ENCODE measurements at places on chromosomes 7 and 10.

DNA sequence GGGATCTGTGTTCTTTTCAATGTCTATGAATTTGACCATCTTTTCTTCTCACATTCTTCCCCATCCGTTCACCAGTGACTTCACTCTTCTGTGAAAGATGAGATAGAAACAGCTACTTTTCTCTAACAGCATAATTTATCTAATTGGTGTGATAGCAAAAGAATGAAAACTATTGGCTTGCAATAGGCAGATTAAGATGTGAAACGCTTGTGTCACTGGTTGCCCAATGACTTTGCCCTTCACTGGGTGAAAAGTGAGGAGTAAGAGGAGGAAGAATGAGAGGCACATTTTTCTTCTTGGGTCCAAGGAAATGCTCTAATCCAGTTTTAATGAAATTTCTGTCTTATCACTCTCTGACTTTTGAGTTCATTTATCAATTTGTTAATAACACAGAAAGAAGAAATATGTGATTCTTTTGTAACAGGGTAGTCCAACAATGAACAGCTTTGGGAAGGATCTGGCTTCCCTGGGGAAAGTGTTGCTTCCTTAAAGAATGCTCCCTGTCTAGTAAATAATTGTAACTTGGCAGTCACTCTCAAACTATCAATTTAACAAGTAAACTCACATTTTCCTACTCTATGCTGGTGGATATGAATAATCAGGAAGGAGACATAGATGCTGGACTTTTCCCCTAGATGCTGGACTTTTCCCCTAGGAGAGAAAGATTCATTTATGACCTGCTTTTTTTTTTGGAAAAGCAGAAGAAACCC, 35.1 kb downstream of the BET1 start:
- no peaks in the 10 kb centered on the region for H3K4me1 ChIP-seq
- no peaks in the 10 kb centered on the region for H3K27me3 ChIP-seq
- DNase-seq = no peak
- H3K27ac ChIP-seq = no peak overlapping the region
- no peaks in the 10 kb centered on the region for H3K36me3 ChIP-seq

DNA sequence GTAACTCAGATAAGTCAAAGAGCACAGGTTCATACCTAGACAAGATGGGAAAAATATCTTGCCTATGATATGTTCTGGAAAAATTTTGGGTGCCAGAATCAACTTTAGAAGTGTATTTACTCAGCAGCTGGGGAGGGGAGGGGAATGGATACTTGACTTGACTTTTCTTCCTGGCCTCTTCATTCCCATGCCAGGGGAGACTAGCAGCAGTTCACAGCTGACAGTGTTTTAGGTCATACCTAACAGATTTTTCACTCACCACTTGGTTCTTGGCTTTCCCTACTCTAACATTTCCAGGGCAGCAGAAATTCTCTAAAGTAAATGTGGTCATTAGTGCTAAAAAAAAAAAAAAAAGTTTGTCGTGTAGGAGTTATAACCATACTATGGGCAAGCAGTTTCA, 46.3 kb downstream of the TAS2R16 start:
- H3K36me3 ChIP-seq = no peaks in the 10 kb centered on the region
- H3K27ac ChIP-seq = no peak overlapping the region
- no peak overlapping the region for H3K4me3 ChIP-seq

DNA sequence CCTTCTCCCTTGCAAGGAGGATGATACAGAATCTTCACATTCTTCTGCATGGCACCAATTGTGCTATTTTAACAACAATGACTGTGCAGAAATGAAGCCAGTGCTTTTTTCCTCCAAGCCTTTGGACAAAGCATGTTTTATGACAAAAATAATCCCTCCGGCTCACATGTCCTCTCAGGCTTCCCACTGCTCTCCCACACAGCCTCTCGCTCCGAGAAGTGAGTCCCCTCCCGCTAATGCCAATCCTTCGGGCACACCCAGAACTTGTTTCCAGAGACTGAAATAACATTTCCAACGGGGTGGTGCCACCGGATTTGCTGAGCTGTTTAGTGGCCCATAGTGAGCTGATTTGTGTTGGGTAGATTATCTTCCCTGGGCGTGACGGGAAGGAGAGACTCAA, 35.8 kb downstream of the RBM17 start:
- no peaks in the 10 kb centered on the region for H3K36me3 ChIP-seq
- peaks cover 11% of the 10 kb centered on the region for H3K4me1 ChIP-seq
- H3K4me3 ChIP-seq = no peak overlapping the region

DNA sequence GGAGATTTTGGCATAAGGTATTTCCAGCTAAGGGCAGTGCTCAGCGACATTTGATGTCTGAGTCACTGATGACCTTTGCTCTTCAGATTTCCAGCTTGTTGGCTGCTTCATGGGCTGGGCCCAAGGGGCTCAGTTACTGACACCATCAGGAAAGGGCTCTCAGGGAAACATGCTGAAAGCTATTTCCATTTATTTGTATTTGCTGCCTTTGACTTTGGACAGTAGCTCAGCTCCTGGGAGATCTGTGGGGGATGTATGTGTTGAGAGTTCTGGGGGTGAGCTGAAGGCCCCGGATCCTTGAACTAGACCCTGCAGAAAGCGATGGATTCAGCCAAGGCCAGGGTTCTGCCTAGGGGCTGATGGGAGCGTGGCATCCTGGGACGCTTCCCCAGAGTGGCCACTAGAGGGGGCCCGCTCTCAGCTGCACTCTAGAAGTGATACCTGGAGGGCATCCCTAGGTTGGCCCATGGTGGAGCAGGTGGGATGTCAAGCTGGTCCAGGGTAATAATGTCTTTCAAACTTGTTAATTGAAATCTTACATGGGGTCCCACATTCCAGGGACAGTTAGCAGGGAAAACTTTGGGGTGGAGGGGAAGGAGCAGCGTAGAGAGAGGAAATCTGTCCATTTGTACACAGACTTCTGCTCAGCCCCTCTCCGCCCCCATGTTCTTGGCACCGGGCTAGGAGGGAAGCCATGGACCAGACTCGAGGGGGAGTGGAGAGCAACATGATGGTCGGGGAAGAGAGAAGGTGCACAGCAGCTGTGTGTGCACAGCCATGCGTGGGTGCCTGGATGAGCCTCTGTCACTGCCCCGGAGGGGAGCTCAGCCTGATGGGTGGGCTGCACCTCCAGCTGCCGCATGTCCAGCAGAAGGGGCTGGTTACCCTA, 3.0 kb upstream of the BTBD16 start:
- H3K27me3 ChIP-seq = no peaks in the 10 kb centered on the region
- no peak overlapping the region for H3K27ac ChIP-seq
- no peak overlapping the region for H3K4me3 ChIP-seq
- DNase-seq = peak; percentile 62
- H3K4me1 ChIP-seq = no peaks in the 10 kb centered on the region

GRCh38 chr7:128112018-128112780, 81.0 kb upstream of the LRRC4 start:
- DNase-seq = no peak
- H3K27ac ChIP-seq = no peak overlapping the region
- H3K4me1 ChIP-seq = no peaks in the 10 kb centered on the region

DNA sequence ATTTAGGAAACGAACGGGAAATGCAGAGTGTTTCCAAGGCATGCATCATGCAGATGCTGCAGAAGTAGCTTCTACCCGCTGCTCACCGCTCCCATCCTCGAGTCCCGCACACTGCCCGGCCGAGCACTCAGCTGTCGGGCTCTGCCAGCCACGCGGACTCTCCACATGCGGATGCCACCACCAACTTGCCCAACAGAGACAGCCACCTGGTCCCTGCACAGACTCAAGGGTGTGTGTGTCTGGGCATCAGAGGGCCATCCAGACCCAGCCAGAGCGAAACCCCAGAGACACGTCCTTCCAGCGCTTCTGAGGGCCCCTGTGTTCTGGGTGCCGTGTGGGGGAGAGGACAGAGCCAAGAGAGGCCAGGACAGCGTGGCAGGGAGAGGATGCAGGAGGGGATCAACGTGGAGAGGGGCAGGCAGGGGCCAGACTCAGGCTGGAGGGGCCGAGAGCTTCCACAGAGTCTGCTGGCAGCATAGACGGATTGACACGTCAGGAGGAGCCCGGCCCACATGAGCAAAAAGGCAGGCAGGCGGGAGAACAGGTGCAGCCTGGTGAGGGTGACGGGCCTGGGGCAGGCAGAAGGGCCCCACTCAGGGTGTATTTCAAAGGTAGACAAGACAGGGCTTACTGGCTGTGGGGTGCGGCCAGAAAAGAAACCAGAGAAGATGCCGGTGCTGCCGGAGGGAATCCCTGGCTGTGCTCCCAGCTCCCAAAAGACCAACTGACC, 18.3 kb downstream of the GPER1 start:
- H3K4me1 ChIP-seq = peaks cover 4% of the 10 kb centered on the region
- no peak overlapping the region for H3K4me3 ChIP-seq
- H3K27ac ChIP-seq = no peak overlapping the region
- no peak for DNase-seq

GRCh38 chr10:97650726-97651125, 10.3 kb downstream of the PI4K2A start:
- H3K4me3 ChIP-seq = no peak overlapping the region
- H3K27ac ChIP-seq = no peak overlapping the region
- DNase-seq = no peak
- peaks cover 7% of the 10 kb centered on the region for H3K36me3 ChIP-seq
- H3K27me3 ChIP-seq = no peaks in the 10 kb centered on the region

GRCh38 chr10:69800109-69800508, 1.6 kb upstream of the COL13A1 start:
- H3K4me3 ChIP-seq = no peak overlapping the region
- peaks cover 26% of the 10 kb centered on the region for H3K27me3 ChIP-seq
- DNase-seq = peak; percentile 84
- no peak overlapping the region for H3K27ac ChIP-seq
- no peaks in the 10 kb centered on the region for H3K36me3 ChIP-seq

DNA sequence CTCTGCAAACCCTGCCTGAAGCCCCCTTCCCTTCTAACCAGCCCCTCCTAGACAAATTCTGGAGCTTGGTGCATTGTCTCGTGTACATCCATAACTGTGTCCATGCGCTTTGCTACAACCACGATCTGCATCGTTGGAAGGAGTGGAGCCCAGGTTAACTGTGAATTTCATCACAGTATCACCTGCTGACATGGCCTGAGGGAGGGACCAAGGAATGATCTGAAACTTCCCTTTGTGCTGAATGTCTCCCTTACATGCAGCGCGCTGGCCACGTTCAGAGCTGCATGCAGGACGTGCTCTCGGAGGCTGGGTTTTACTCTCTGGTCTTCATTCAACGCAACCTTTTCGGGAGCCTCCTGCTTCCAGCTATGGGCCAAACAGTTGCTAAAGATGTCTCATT, 222.3 kb downstream of the CUX1 start:
- H3K27me3 ChIP-seq = no peaks in the 10 kb centered on the region
- no peak overlapping the region for H3K4me3 ChIP-seq
- H3K27ac ChIP-seq = no peak overlapping the region
- no peaks in the 10 kb centered on the region for H3K36me3 ChIP-seq

DNA sequence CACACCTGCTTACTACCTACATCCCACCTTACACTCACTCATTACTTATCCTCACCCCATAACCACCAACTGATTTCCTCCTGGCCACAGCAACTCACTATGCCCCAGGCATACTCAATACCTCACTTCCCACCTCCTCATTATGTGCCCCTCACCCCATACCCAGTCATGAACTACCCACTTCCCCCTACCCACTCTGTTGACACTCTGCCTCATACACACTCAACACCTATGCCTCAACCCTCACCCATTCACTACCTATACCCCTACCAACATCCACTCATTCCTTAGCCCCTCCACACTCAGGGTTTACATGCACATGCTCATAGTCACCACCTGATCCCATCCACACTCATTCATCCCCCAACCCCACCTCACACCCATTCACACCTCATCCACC, 39.6 kb downstream of the SEC61G start:
- no peak overlapping the region for H3K4me3 ChIP-seq
- no peaks in the 10 kb centered on the region for H3K27me3 ChIP-seq
- DNase-seq = no peak
- H3K27ac ChIP-seq = no peak overlapping the region
- no peaks in the 10 kb centered on the region for H3K36me3 ChIP-seq

- no peaks in the 10 kb centered on the region for H3K36me3 ChIP-seq
- H3K4me1 ChIP-seq = no peaks in the 10 kb centered on the region
- no peak overlapping the region for H3K27ac ChIP-seq
- H3K4me3 ChIP-seq = no peak overlapping the region
- no peak for DNase-seq
Observed at GRCh38 chr10:1560535-1561192, 176.7 kb downstream of the ADARB2 start.

DNA sequence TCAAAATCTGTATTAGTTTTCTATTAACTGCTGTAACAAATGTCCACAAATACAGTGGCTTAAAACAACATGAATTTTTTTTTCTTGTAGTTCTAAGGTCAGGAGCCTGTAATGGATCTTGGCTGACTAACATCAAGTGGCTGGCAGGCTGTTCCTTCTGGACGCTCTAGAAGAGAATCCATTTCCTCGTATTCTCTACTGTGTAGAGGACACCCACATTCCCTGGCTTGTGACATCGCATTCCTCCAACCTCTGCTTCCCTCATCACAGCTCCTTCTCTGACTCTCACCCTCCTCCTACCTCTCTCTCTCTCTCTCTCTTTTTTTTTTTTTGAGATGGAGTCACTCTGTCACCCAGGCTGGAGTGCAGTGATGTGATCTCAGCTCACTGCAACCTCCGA, 4.8 kb upstream of the CALHM1 start:
- H3K4me1 ChIP-seq = peaks cover 4% of the 10 kb centered on the region
- no peak for DNase-seq
- no peaks in the 10 kb centered on the region for H3K27me3 ChIP-seq
- no peak overlapping the region for H3K27ac ChIP-seq
- no peak overlapping the region for H3K4me3 ChIP-seq
- H3K36me3 ChIP-seq = no peaks in the 10 kb centered on the region

DNA sequence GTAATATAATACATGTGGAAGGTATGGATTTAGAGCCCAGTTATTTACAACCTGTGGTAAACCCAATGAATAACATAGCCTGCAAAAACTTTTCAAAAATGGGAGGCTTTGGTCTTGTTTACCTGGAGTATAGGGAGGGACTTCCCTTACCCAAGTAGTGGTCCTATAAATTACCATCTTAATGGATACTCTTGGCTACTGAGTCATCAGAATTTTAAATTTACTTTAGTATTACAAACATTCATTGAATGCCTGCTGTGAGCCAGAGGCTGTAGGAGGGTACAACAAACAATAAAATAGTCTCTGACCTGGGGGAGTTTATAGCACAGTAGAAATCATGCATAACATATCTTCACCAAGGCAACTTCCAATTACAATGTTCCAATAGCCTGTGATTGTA, 365.1 kb downstream of the BBS9 start:
- DNase-seq = no peak
- H3K27me3 ChIP-seq = no peaks in the 10 kb centered on the region
- no peak overlapping the region for H3K4me3 ChIP-seq
- no peaks in the 10 kb centered on the region for H3K36me3 ChIP-seq
- no peak overlapping the region for H3K27ac ChIP-seq
- H3K4me1 ChIP-seq = no peaks in the 10 kb centered on the region

GRCh38 chr7:1679326-1679965, 9.4 kb downstream of the ELFN1 start:
- peaks cover 3% of the 10 kb centered on the region for H3K27me3 ChIP-seq
- no peaks in the 10 kb centered on the region for H3K36me3 ChIP-seq
- H3K4me3 ChIP-seq = no peak overlapping the region
- no peak overlapping the region for H3K27ac ChIP-seq
- no peak for DNase-seq
- no peaks in the 10 kb centered on the region for H3K4me1 ChIP-seq

- H3K4me3 ChIP-seq = peak overlapping the region; percentile 81
- peaks cover 80% of the 10 kb centered on the region for H3K4me1 ChIP-seq
- peak; percentile 56 for DNase-seq
- peaks cover 27% of the 10 kb centered on the region for H3K27me3 ChIP-seq
Observed at GRCh38 chr10:11018432-11018841, 765 bp downstream of the CELF2 start.

All from neural progenitor cell (in vitro differentiated cells).